ENCODE measurements at places on chromosomes 1 and 21.

GRCh38 chr1:3596663-3597598, 14.4 kb downstream of the MEGF6 start:
- DNase-seq: no peak

GRCh38 chr1:40899230-40899870, 37.2 kb upstream of the CITED4 start:
- no peak for DNase-seq

DNA sequence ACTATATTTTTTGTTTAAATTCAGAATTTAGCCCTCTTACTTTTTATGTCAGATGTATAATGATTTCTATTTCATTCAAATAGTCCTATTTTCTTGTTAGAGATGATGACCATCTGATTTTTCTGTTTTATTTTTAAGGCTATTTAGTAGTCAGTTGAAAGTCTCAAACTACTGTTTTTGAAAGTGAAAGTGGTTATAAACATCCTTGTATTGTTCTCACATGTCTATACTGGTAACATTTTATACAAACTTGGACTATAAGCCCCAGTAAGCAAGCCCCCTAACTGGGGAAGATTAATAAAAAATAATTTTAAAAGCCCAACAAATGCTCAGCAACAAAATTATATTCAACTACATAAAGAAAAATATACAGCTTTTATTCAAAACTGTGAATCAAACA, 271.3 kb upstream of the RGS18 start:
- DNase-seq: no peak

DNA sequence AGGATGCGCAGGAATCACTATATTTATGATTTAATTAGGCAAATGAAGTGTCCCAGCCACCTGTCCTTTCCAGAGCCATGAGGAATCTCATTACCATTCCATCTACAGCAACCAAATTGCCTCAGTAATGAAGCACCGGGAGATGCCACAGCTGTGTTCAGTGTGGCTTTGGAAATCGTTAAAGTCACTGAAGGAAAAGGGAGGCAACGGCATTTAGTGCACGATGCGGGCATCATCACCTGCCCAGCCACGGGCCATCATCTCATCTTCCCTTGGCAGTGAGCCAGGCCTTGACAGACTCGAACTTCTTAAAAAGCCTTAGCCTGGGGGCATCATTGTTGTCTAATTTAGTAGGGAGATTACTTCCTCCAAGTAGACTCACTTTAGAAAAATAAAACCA, 67.8 kb downstream of the CNIH3 start:
- no peak for DNase-seq

- no peak for DNase-seq
Measured at GRCh38 chr1:15886611-15887167, 39.2 kb downstream of the SPEN start.

GRCh38 chr1:14142397-14143100, 442.6 kb downstream of the PRDM2 start:
- no peak for DNase-seq

DNA sequence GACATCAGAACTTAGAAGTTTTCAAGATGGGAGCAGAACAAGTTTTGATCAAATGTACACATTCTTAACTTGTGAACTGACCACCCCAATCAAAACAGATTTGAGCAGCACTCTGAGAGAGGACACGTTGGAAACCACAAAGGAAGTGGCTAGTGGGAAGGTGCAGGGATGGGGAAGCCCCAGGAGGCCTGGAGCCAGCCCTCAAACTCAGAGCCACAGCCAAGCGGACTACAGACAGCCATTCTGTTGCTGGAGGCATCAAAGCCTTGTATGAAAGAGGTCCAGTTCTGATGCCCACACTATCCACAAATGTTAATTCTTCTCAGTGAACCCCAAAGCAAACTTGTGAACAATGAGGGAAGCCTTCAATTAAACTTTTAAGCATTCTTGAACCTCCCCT, 143.6 kb upstream of the RAB4A start:
- no peak for DNase-seq

- peak; percentile 54 for DNase-seq
Measured at GRCh38 chr1:46613661-46614603, 2.7 kb downstream of the MOB3C start.

GRCh38 chr1:76807543-76808260, 59.6 kb upstream of the ST6GALNAC5 start:
- no peak for DNase-seq

DNA sequence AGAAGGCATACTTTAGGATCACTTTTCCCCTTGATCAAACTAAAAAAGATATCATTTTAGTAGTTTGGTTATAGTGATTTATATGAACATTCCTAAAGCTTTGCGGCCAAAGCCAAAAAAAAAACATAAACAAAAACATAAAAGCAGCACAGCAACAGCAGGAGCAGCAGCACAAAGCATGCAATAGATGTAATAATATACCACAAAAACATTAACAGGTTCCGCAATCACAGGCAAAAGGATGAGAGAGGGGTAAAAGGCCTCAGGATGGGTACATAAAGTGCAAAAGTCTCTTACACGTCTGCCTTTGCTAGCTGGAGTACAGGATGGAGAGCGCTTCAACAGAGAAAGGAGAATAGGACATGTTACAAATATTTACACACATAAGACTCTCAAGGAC, 119.0 kb downstream of the COQ8A start:
- peak; percentile 29 for DNase-seq

GRCh38 chr1:22916471-22916820, 56.2 kb downstream of the LACTBL1 start:
- no peak for DNase-seq

DNA sequence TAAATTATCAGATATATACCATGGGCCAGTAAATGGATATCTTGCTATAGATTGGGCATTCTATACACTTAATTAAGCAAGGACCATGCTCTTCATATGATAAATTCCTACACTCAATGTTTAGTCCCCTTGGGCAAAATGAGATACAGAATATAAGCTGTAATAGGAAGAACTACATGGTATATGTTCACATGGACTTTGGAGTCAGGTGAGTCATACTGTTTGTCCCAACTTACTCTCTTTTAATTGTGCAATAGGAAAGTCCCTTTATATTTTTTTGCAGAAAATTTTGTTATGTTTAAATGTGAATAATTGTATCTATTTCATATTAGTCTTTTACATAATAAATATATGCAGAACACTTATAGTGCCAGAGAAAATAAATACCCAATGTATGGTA, 820.2 kb upstream of the ADAMTS5 start:
- no peak for DNase-seq

- DNase-seq: no peak
Measured at GRCh38 chr1:29883411-29883832, 647.1 kb downstream of the PTPRU start.

- no peak for DNase-seq
Measured at GRCh38 chr1:164183854-164184635, 374.9 kb upstream of the PBX1 start.

DNA sequence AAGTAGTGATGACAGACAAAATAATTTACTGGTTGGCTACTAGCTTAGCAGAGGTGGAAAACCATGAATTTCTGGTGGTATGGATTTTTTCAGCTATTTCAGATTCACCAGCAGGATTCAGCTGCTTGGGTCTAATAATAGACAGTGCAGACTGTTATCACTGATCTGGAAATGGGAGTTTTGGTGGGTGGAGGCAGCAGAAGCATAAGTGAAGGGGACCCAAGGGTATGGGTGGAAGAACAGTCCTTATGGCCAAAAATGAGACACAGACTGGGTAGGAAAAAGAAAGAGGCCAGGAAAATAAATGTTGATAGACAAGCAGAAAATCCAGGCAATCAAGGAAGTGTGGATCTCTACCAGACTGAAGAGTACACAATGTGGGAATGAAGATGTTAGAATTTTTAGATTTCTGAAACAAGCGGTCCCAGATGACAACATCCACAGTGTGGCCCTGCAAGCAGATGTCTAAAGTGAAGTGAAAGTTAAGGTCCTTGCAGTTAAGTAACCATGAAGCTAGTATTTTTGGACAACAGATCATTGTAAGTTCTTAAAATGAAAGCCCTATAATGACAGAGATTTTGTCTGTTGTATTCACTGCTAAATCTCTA, 24.7 kb downstream of the LYST start:
- no peak for DNase-seq

- DNase-seq: no peak
Measured at GRCh38 chr1:171140401-171140800, 44.7 kb upstream of the FMO2 start.

GRCh38 chr1:94106716-94107115, 14.2 kb downstream of the ABCA4 start:
- peak; percentile 72 for DNase-seq

DNA sequence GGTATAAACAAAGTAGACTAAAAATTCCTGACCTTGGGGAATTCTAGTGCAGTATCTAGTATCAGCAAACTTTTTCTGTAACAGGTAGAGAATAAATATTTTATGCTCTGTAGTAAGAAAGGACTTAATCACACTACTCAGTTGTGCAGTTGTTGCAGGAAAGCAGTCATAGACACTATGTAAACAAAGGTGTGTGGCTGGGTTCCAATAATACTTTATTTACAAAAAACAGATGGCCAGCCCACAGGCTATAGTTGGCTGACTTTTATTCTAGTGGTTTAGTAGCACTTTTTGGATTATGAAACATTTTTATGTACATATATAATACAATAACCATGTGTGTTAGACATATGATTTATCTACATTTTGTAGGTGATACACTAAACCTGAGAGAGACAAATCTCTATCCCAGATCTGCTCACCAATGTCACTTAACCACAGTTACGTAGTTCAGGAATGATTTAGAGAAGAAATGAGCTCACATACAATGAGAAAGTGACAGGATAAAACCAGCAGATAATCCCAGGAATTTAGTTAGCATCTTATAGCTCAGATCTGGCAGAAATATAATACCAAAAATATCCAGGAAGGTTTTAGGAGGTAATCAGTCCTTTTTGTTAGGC, 56.1 kb downstream of the MIER1 start:
- peak; percentile 18 for DNase-seq

DNA sequence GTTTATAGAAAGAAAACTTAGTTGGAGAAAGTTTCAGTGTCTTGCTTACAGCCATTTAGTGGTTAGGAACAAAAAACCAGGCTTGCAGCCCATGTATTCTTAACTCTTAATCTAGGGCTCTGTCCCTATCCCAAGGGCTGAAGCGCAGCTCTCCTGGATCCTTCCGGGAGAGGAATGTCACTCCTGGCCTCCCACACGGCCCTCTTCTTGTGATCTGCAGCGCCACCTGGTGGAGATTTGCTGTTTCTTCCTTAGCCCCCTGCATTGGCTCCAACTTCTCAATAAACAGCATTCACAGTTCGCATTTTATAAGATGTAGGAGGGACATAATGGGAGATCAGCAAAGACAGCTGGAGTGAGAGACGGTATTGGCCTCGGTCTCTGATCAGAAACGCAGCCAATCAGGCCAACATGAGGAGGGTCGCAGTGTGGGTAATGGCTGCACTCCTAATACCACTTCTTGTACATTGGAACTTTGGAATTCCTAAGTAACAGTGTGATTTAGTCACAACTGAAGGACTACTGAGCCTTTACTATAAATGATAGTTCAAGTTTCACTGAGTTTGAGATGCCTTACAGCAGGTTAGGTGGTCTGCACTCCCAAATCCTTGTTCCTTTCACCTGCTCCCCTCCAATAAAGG, 283.4 kb downstream of the ASTN1 start:
- peak; percentile 48 for DNase-seq

All from SJSA1 (cell line).